ENCODE measurements at places on chromosomes 4 and X. TPM values are rescaled to one million over a fixed set of nuclear protein-coding genes. Genes with fewer than 3 reads are reported as not detected.
A peak's percentile ranks its signal among the peaks of the same experiment; 100 is the strongest.

DNA sequence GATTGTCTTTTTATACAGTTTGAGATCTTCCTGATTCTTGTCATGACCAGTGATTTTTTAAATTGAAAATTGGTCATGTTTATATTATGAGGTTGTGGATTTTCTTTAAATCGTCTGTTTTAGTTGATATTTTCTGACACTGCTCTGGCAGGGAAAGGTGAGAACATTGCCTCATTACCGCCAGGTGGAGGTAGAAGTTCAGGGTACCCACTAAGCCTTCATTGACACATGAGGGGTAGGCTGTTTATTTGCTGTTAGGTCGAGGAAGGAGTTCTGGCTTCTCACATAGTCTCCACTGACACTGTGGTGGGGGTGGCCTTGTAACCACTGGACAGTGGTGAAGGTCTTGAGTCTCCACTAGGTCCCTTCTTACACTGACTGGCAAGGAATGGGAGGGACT lies 117.6 kb upstream of the GPR101 start:
- DNase-seq = no peak

PITX2 gene
- not detected for total RNA-seq

LAP3 gene
- 154 TPM for total RNA-seq

SYNPO2 gene
- 0.60 TPM for total RNA-seq

- DNase-seq = no peak
Observed at GRCh38 chr4:93657527-93657926, 171.0 kb upstream of the ATOH1 start.

DNA sequence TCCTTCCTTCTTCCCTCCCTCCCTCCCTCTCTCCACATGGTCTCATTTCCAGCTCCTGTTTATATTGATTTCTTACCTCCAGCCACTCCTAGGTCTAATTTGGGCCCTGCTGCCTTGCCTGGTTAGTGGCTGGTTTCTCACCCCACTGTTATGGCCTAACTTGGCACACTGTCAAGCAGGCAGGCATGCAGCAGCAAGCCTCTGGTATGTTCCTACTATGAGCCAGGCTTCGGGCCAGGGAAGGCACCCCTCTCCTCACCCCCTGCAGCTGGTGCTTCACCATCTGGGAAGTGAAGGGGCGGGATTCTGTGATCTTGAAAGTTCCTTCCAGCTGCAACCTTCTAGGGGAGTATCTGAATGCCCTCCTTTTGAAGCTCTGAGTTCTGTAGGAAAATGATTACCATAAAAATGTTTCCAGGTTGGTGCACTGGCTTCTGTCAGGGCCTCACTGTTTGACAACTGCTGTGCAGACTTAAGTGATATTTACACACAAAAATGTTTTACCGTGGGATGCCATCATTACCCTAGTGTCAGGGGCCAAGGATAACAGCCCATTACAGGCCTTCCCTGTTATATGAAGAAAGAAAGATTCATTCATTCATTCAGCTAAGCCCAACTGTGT lies 10.1 kb upstream of the VMA21 start:
- no peak for DNase-seq

- no peak for DNase-seq
Observed at GRCh38 chr4:28373191-28373590, 1512.5 kb downstream of the STIM2 start.

UGT8 gene
- not detected for total RNA-seq

DNA sequence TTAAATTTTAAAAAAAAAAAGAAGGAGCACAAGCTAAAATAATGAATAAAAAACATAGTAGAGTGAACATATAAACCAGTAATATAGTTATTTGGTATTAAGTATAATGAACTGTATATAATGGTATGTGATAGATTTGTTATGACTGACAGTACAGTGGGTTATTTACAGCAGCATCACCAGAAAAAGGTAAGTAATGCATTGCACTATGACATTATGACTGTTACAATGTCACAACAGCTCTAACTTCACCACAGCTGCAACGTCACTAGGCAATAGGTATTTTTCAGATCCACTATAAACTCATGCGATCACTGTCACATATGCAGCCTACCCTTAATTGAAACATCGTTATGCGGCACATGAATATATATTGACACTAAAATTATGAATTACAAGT lies 72.5 kb downstream of the COX7B2 start:
- no peak for DNase-seq

DNA sequence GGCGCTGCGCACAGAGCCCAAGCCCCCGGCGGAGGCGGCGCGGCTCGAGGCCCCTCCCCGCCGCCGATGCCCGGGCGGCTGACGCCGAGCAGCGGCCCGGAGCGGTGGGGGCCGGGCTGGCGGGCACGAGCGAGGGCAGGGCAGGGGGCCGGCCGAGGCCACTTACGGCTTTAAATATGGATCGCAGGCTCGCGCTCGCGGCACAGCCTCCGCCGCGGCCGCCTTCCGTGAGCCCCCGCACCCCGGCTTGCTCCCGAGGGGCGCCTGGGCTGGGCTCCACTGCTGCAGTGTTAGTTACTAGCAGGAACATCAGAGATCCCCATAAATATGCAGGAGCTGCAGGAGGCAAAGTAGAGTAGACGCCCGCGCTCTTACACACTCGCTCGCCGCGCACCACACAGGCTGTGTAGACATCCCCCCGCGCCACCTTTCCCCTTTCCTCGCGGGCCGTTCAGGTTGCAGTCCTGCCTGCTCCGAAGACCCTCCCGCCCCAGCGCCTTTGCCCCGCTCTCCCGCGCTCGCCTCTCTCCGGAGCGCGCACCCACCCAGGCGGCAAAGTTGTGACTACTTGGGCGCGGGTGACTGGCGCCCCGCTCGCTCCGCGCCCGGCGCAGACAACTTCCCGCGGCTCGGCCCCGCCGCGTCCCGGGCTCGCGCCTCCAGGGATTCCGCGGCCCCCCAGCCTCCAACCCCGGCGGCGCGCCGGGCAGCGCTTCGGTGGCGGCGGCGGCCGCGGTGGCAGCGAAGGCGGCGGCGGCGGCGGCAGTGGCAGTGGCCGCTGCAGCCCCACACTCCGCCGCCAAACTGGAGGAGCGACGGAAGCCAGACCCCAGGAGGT lies 152.0 kb upstream of the SLC4A4 start:
- peak; percentile 42 for DNase-seq

DNA sequence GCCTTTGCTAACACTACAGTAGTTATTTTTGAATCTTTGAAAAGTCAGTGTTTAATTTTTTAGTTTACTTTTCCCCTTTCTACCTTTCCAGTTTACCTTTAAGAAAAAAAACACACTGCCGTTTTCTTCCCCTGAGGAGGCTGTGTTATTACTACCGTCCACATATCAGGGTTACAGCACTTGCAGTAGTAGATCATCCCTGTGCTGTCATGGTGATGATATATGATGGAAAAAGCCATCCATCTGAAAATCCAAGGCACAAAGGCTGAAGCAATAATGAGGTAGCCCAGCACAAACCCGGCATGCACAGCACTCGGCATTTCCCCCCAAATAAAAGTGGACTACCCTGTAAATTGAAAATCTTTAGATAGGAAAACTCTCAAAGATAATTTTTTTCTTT lies 258.7 kb downstream of the CXXC4 start:
- DNase-seq = no peak

MTCP1 gene
- total RNA-seq = 21.4 TPM

DNA sequence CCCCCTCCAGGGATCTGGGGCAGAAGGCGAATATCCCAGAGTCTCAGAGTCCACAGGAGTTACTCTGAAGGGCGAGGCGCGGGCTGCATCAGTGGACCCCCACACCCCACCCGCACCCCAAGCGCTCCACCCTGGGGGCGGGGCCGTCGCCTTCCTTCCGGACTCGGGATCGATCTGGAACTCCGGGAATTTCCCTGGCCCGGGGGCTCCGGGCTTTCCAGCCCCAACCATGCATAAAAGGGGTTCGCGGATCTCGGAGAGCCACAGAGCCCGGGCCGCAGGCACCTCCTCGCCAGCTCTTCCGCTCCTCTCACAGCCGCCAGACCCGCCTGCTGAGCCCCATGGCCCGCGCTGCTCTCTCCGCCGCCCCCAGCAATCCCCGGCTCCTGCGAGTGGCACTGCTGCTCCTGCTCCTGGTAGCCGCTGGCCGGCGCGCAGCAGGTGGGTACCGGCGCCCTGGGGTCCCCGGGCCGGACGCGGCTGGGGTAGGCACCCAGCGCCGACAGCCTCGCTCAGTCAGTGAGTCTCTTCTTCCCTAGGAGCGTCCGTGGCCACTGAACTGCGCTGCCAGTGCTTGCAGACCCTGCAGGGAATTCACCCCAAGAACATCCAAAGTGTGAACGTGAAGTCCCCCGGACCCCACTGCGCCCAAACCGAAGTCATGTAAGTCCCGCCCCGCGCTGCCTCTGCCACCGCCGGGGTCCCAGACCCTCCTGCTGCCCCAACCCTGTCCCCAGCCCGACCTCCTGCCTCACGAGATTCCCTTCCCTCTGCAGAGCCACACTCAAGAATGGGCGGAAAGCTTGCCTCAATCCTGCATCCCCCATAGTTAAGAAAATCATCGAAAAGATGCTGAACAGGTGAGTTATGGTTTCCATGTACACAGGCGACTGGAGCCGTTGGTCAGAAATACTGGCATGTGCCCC lies at the start of gene CXCL1:
Gene CXCL1, plus strand, starts transcription at position 264 of the 926 bp plus-strand sequence. Its CDS starts 78 bp downstream, at position 342.
- no peak for DNase-seq

DNA sequence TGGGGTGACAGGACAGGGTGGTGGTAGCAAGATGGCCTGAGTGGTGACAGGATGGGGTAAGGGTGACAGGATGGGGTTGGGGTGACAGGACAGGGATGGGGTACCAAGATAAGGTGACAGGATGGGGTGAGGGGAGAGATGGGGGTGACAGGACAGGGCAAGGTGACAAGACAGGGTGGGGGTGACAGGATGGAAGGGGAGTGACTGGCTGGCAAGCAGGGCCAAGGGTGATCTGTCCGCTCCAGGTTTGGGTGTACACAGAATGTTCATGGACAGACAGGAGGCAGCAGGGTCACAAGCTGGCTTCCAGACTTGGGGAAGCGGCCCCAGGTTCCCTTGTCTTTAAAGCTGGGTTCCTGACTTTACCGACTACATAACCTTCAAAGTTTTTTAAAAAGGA lies 23.3 kb downstream of the RNF212 start:
- DNase-seq = no peak

HSD17B13 gene
- total RNA-seq = 0.16 TPM

GRCh38 chr4:40937140-40937725 lies 187.5 kb downstream of the NSUN7 start:
- DNase-seq = no peak

- DNase-seq = no peak
Observed at GRCh38 chr4:105558277-105558676, 5.9 kb downstream of the ARHGEF38 start.
